ENCODE measurements at places on chromosomes 16 and 17.

GRCh38 chr17:81173762-81174155 lies 7.7 kb upstream of the AATK start:
- DNase-seq, result no peak

DNA sequence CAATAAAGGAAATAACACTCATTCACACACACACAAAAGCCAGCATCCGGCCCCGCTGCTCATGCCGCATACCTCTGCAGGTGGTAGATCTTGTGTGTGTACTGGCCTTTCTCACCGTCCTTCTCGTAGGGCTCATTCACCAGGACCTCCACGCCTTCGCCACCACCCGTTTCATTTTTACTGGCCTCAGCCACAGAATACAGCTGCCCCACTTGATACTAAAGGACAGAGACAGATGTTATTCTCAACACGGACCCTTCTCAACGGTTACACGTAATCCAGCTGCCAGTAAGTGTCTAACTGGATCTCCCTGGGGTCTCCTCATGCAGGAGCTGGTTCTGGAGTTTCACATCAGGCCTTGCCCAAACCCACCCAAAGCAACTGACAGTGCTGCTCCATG lies 9.7 kb downstream of the PITPNA start:
- no peak for DNase-seq

DNA sequence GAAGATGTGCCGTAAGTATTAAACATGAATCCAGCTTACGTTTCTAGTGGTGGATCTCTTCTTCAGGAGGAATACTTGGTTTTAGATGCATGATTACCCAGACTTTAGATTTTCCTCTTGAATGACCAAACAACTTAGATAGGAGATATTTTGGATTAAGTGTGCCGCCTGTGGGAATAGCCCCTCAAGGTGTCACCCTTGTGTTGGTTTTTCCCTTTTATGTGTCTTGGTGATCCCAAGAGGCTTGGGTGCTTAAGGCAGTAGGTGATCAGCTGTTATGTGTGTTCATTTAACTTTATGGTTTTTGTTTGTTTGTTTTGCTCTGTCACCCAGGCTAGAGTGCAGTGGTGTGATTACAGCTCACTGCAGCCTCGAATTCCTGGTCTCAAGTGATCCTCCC lies 115.1 kb downstream of the PPM1E start:
- DNase-seq, result no peak

GRCh38 chr17:3536716-3537115 lies 20.9 kb downstream of the TRPV3 start:
- DNase-seq, result no peak

DNA sequence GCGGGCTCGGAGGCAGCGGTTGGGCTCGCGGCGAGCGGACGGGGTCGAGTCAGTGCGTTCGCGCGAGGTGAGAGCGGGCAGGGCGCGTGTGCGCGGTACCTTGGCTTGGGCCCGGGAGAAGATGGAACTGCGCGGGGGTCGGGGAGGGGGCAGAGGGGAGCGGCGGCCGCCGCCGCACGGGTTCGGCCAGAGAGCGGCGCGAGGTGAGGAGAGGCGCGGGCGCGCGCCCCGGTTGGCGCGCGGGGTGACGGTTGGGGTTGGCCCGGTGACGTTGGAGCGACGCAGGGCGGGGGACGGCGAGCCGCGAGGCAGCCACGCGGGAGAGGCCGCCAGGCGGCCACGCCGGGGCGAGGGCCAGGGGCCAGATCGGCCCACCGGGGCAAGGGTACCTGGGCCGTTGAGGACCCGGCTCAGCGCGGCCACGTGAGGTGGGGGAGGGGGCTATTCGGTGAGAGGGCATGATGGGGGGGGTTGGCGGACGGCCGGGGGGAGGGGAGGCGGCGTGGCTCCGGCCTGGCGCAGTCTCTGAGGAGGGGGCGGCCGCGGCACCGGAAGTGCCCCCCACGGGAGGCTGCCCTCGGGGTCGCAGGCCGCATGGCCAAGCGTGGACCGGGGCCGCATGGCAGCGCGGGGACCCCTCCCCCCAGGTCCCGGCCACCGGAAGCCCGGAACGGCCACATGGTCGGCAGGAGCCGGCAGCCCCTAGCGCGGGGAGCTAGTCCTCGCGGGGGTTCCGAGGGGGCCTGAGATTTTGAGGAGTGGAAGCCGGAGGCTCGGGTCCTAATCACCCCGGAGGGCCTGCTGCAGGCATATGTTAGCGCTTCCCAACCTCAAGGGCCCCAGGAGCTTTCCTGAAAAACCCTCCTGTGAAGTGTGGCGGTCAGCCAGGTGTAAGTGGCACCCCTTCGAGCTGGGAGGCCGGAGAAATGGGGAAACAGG lies 527 bp downstream of the EIF5A start:
- peak; percentile 72 for DNase-seq

GRCh38 chr16:243348-243747 lies 8.7 kb downstream of the FAM234A start:
- DNase-seq, result no peak

DNA sequence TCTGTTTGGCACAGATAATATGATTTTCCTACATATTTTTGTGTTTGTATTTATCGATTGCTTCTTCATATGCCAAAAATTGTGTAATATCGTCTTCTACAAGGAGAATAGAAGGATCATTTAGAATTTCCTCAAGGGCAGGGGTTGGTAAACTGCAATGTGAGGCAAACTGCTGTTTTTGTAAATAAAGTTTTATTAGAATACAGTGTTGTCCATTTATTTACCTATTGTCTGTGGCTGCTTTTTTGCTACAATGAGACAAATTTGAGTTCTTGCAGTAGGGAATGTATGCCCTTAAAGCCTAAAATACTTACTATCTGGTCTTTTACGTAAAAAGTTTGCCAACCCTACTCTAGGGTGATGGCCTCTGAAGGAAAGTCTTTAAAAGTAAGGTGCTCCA lies 509.5 kb downstream of the TMEM114 start:
- DNase-seq, result no peak

DNA sequence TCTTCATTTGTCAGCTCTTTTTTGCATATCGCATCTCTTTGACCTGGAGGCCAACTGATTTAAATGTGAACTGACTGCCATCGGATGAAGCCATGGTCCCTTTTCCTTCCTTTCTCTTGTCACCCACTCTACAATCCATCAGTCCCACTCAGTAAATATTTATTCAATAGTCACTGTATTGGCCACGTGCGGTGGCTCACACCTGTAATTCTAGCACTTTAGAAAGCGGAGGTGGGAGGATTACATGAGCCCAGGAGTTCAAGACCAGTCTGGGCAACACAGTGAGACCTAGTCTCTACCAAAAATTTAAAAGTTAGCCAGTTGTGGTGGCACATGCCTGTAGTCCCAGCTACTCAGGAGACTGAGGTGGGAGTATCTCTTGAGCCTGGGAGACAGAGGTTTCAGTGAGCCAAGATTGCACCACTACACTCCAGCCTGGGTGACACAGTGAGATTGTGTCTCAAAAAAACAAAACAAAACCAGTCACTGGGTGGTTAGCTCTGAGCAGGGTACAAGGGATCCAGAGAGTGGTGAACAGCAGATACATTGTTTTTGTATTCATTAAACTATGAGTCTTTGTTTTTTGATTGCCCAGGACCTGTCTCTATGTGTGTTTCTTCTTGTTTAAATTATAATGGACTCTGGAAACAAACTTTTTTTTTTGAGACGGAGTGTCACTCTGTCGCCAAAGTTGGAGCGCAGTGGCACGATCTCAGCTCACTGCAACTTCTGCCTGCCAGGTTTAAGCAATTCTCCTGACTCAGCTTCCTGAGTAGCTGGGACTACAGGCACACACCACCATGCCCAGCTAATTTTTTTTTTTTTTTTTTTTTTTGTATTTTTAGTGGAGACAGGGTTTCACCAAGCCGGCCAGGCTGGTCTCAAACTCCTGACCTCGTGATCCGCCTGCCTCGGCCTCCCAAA lies 6.9 kb downstream of the PHAF1 start:
- DNase-seq, result no peak

DNA sequence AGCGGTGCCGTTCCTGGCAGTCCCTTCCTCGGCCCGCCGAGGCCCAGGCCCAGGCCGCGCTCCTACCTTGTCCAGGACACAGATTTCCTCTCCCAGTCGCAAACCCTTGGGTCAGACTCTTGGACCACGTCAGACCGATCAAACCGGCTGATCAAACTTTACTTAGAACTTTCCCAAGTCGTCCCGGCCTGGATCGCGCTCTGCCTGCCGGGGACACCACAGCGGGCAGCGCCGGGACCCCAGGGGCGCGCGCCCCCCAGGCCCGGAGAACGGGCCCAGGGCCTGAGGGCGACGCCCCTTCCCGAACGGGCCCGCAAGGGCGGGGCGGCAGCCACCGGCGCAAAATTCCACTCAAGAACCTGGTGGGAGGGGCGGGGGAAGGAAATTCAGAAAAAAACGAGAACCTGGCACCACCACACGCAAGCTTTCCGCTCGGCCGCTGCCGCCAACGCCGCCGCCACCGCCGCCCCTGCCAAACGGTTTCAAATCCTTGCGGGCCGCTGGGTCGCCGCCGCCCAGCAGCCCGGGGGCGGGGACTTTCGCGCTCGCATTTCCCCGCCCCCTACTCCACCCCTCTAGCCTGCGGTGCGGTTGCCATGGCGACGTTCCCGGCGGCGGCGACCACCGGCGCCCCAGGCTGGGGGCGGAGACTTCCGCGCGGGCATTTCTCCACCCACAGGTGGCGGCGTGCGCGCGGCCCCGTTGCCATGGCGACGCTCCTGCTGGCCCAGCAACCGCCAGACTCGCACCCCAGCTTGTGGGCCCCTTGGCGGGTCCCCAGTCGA lies at the start of gene CEP112:
Gene CEP112 (minus strand): TSS at position 541 of the 785 bp plus-strand sequence.
- peak; percentile 88 for DNase-seq

DNA sequence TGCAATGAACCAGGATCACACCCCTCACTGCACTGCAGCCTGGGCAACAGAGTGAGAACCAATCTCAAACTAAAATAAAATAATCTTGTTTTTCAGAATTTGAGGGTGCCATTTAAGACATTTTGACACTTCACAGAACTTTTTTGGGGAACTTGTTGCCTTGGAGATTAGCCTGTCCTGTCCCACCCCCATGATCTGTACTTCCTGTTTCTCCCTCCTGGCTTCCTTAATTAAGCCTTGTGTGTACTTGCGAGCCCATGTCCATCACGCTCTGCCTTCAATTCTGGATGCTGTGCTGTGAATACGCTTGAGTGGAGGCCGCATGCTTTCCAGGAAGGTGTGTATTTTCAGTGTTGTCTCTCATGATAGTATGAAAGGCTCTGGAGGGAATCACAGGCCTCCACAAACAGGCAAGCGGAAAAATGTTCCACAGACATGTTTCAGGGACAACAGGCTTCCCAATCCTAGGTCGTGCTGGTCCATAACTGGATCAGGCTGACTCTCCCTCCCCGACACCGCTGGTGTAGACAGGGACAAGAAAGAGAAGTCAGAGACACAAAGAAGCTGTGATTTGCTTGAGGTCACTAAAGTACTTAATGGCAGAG lies 56.9 kb downstream of the NOS2 start:
- DNase-seq, result no peak

DNA sequence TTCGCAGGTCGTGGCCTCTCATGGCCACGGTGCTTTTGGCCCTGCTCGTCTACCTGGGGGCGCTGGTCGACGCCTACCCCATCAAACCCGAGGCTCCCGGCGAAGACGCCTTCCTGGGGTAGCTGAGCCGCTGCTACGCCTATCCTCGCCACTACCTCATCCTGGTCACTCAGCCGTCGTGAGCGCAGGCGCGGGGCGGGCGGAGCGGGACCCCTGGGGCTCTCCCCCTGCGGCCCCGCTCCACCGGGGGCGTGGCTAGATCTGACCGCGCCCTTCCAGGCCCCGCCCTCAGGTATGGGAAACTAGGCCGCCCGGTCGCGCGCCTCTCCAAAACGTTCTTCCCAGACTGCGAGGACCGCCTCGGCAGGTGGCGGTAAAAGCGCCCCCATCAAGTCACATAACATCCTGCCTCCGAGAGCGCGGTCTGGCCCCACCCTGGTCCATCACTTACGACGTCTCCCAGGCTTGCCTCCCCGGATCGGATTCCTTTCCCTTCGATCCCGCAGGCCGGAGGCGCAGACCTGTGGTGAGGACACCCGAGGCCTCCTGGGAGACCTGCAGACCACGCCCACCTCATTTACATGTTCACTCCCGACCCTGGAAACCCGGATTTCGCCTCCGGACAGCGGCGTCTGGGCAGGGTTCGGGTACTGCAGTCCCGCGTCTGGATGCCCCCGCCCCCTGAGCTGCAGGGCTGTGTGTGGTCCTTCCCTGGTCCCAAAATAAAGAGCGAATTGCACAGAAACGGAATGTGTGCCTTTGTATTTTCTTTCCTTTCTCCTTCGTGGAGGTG lies 91.5 kb upstream of the TMEM97 start:
- peak; percentile 55 for DNase-seq

DNA sequence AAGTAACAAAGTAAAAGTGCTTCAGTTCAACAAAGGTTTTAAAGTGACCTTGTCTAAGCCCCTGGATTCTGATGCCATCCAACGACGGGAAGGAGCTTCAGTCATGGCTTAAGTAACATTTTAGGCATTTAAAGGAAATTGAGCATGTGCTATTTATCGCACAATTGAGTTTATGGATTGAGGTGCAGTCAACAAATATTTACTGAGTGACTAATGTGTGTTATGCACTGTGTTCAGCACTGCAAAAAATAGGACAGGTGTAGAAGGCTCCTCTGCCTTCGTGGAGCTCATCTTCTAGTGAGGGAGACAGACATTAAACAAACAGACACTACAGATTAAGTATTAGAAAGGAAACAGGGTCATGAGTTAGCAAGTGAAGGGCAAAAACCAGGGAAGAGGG lies 12.5 kb downstream of the TMIGD1 start:
- DNase-seq, result no peak

DNA sequence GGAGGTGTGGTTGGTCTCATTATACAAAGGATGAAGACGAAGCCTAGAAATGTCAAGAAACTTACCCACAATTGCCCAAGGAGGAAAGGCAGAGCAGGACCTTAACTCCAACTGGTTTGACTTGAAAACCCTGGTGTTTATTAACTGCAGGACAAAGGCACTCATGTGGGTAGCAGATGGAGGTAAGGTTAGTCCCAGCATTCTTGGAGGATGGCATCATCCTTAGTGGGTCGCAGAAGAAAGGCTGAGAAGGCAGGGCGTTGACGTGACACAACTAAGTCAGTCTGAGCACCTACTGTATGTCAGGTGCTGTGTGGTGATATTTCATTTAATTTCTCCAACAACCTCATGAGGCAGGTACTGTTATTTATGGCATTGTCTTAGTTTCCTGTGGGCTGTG lies 101.3 kb downstream of the HAPSTR1 start:
- DNase-seq, result no peak

DNA sequence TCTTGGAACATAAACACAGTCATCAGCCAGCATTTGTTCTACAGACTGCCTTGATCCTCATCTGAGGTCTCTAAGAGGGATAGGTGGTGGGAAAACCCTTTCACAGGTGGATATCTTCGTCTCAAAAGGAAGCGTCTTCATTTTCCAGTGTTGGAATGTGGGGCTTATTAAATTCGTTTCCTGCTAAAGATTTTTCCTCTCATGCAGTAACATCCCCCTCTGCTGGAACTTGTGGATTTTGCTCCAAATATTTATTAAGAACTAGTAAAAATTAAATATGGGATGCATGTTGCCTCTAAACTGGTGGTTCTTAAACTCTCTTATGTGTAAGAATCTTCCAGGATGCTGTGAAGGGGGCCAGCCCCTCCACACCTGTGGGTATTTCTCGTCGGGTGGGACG lies 20.1 kb upstream of the MLYCD start:
- no peak for DNase-seq

- DNase-seq, result no peak
These were observed 134.4 kb downstream of the SKAP1 start for GRCh38 chr17:48295362-48296288.
